ENCODE measurements at places on chromosomes 12 and 14. TPM values are rescaled to one million over a fixed set of nuclear protein-coding genes. Genes with fewer than 3 reads are reported as not detected.

Gene AKAP3
- 1.4 TPM for total RNA-seq

Gene KRT6C
- not detected for total RNA-seq

Gene SIX6
- not detected for total RNA-seq

Gene HOXC10
- total RNA-seq: not detected

Gene FOXN4
- not detected for total RNA-seq

Gene KRT72
- 1.6 TPM for total RNA-seq

Gene B4GALNT1
- 4.5 TPM for total RNA-seq

Gene NGB
- total RNA-seq: not detected

Gene PPP1R13B
- 10.6 TPM for total RNA-seq

Gene PRIMA1
- not detected for total RNA-seq

Gene HOTAIR
- total RNA-seq: not detected

Gene FAIM2
- total RNA-seq: 0.83 TPM

Gene HAL
- total RNA-seq: 1.5 TPM

Gene MYH7
- 0.17 TPM for total RNA-seq

Gene RERG
- 0.20 TPM for total RNA-seq

Gene CPNE8
- 3.3 TPM for total RNA-seq

Gene MDGA2
- not detected for total RNA-seq
